ENCODE measurements at places on chromosomes 1 and 21. TPM values are rescaled to one million over a fixed set of nuclear protein-coding genes. Genes with fewer than 3 reads are reported as not detected.

- DNase-seq = no peak
Measured at GRCh38 chr21:28663754-28664153, 328.9 kb downstream of the LTN1 start.

DNA sequence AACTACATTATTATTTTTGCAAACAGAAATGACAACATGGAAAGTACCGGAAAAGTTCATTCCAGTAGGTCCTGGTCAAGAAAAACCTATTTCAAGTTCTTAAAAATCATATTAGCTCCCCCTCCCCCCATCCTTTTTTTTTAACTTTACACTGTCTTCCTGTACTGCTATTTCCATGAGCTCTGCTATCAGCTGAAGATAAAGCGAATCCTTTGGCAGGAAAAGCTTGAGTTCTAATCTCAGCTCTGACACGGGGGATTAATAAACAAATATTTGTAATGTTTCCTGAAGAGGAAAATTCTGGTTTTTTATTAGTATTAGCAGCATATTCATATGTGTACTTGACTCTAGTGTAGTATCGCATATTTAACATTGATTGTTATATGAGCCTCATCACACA, 190.7 kb upstream of the ESRRG start:
- no peak for DNase-seq

DNA sequence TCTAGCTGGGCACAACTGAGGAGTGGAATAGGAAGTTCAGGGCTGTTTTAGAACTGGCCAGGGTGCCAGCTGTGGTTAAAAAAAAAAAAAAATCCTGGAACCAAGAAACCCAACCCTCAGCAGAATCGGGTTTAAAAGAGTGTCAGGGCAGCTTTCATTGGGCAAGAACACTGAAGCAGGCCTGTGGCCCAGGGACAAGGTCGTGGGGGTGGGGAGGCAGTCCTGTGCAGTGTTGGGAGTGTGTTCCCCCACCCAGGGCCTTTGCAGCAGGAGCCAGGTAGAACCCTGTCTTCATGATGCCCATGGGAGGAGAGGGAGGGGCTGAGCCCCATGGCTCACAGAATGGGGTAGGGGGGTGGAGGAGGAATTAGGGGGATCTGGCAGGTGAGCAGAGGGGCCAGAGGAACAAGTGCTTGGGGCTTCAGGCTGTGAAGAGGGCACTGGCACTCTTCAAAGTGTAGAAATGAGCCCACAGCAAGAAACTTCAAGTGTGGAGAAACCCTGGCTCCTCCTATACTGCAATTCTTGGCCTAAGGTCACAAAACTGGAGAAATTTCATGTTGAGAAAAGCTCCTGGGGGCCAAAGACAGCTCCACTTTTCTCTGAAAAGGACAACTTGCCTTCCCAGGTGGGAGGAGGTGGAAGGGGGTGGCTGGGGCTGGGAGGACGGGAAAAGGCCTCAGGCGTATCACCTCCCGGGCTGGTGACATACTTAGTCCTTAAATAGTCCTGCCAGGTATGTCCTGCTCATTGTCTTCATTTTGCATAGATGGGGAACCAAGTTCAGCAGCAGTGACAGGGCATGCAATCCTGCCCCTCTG, 39.3 kb downstream of the KIAA1614 start:
- no peak for DNase-seq

GRCh38 chr1:18176619-18177018, 69.0 kb downstream of the IGSF21 start:
- DNase-seq = no peak

GRCh38 chr1:147902253-147902845, at the start of gene GJA8:
GJA8 (plus strand) TSS chr1:147902795; CDS start chr1:147907956, 5,161 bp downstream.
- DNase-seq = no peak

GRCh38 chr21:29215709-29216108, 83.0 kb upstream of the BACH1 start:
- no peak for DNase-seq

DNA sequence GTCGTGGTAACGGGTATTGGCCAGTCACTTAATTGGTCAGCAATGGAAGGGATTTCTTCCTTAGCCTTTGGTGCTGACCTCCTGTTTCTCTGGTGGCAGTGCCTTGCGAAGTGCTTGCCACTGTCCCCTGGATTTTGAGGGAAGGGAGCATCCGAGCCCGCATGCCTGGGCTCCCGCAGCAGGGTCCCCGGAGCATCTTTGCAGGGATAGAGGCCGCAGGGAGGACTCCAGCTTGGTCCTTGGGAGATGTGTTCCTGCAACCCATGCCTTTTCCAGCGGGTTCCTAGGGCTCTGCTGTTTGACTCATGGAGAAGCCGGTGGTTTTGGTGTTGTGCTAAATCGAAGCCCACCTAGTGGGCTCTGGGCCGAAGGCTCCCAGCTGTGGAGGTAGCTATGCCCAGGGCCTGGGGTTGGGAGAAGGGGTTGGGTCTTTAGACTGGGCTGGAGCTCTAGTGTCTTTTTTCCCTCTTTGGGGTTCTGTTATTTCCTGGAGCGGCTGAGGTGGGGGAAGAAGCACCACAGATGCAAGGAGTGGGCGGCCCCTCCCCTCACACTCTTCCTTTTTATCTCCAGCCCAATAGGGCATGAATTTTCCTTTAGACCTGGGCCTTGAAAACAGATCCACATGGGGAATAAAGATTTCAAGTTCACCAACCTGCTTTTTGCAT, 39.0 kb downstream of the PIK3CD start:
- no peak for DNase-seq

GRCh38 chr1:51928896-51929295, 50.4 kb upstream of the NRDC start:
- no peak for DNase-seq

DNA sequence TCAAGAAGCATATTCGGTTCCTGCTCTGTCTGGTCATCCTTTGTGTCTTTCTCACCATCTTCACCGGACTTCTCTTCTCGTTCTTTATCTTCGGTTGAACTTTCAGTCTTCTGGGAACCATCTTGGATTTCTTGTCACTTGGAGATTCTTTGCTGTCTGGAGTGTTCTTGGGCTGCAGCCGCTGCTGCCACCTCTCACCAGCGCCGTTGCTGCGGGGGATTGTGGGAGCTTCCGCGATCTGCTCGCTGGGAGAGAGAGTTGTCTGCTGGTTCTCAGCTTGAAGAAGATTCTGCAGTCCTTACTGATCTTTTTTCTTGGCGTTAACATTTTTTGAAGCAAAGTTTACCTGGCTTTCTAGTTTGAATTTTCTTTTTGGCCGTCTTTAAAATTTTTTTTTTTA, 1165.2 kb upstream of the PRMT6 start:
- no peak for DNase-seq

GRCh38 chr1:16019644-16020277, 1.9 kb upstream of the HSPB7 start:
- DNase-seq = peak; percentile 95

GRCh38 chr1:39214714-39214997, 10.2 kb downstream of the MACF1 start:
- DNase-seq = no peak

DNA sequence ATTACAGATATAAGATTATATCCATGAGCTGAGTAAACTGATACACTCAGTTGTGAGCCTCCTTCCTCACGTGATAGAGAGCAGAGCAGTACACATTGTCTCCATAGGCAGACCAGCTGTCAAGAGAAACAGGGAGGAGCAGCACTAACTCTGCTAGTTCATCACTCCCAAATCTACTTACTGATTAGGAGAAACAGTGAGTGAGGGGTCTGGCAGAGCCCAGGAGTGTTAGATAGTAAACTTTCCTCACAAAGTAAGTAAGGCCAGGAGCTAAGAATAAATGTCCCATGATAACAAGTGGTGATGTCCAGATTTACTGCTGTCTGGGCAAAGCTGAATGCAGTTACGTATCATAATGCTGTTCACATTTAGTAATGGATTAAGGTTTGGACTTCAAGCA, 168.6 kb upstream of the KCNK2 start:
- no peak for DNase-seq

DNA sequence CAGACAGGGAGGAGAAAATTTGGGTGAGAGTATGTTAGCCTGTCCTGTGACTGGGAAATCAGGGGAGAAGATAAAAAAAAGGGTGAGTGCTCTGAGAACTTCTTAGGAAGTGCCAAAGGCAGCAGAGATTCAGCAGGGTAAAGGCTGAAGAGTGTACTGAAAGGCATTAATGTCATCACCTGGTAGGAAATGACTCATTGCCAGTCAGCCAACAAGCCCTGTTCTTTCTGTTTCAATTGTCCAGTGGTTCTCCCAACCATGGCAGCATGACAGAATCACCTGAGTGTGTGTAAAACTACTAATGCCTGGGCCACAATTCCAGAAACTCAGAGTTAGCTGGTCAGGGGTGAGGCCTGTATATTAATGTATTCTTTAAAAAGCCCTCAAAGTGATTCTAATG, 83.5 kb downstream of the INTS7 start:
- no peak for DNase-seq

DNA sequence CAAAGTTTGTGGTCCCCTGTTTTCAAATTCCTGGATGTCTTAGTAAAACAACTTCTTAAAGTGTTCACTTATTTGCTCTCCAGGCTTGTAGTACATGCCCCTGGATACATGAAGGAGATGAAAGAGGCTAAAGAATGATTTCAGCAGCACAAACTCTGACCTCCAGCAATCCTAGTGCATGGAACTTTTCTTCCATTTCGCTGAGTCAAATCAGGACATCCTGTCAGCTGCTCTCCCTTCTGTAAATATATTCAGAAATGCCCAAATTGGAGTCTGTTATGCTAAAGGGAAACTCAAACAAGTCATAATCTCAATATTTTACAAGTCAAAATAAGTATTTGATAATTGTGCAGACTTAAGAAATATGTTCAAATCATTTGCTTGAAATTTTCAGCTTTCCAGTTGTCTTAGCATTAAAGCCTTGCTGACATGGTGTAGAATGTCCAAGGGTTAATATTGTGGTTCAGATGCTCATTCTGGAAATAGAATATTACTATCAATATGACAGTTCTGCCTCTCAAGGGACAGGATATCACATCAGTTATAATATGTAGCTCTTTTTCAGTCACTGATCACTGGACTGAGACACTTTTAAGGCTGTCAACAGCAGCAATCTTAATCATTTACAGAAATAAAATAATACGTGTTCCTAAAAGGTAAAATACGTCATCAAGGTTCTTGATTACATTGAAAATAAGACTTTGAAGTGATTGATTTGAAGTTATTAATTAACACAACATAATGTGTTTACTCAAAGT, 1157.3 kb downstream of the PLA2G4A start:
- no peak for DNase-seq

- DNase-seq = no peak
Measured at GRCh38 chr1:147904726-147905125, 2.1 kb downstream of the GJA8 start.

DNA sequence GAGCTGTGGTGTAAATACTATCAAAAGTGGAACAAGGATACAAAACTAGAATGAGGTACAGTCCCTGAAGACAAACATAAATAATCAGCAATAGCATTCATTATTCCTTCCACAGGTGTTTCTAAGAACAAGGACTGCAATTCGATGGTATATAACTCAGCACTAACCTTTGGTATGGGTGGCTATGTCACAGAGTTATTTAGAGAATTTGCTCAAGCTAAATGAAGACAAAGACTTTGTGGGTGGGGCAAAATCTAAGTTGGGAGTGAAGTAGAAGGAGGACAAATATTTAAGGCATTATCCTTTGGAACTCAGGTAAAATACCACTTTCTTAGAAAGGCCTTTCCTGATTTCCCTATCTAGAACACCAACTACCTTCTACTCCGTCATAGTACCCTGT, 51.5 kb upstream of the CNN3 start:
- no peak for DNase-seq

- no peak for DNase-seq
Measured at GRCh38 chr1:70153739-70154138, 51.6 kb downstream of the LRRC40 start.

DNA sequence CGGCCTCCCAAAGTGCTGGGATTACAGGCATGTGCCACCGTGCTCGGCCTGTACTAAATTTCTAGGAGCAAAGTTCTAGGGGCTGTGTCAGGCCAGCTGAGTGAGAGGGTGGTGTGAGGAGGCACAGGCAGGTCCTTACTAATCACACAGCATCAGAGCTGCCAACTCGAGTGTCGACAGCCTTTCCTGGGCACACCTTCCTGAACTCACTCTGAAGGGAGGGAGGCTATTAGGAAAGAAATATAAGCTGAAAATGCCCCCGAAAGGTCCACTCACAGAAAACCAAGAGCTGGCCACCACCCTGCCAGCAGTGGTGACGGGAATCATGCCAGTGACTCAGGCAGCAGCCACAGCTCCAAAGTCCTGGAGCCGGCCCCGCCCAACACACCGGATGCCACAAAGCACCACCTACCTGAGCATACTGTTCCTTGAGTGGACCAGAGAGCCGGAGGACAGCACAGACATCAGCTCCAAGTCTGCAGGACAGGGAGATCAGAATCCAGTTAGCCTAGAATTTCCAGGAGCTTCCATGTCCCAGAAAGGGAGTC, 4.5 kb downstream of the PMVK start:
- DNase-seq = no peak

- DNase-seq = no peak
Measured at GRCh38 chr1:85320371-85321131, 44.1 kb upstream of the BCL10 start.

- DNase-seq = no peak
Measured at GRCh38 chr1:148372731-148373130, 110.4 kb downstream of the PPIAL4G start.

DNA sequence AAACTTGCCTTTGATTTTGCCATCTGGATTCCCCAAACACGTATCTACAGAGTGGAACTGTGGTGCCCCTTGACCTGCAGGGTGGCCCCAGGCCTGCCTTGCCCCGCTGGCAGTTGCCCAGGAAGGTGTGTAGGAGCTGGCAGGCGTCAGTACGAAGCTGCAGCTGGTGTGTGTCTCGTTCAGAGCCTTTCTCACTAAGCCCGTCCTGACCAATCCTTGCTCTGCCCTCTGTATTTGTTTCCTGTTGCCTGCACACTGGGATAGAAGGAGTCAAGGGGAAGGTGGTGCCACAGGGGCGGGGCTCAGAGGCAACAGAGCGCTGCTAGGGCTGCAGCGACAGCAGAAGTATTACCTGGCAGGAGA, 5.2 kb upstream of the VSIG8 start:
- DNase-seq = no peak

GRCh38 chr21:35178098-35178497, 129.0 kb upstream of the RUNX1 start:
- DNase-seq = no peak

DNA sequence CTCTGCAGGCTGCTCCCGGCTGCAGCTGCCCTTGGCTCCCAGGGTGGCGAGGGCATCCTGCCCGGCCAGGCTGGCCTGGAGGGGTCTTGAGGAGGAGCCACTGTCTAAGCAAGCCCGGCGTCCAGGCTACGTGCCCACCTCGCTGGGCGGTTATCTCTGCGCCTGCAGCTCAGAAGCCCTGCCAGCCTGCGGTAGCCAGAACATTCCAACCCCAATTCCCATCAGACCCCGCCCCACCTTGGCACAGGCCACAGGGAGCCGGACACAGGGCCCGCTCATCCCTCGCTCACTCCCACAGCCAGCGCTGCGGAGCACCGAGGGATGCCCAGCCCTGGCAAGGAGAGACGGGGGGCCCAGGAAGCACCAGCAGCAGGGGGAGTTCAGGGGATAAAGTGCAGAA, 53.9 kb downstream of the MEGF6 start:
- DNase-seq = no peak

GRCh38 chr1:167599957-167600581, 30.0 kb upstream of the RCSD1 start:
- DNase-seq = peak; percentile 59

GRCh38 chr1:241269116-241269515, 87.9 kb downstream of the RGS7 start:
- no peak for DNase-seq

WDR64 gene
- not detected for total RNA-seq

ACTN2 gene
- 4,645 TPM for total RNA-seq

IGSF3 gene
- total RNA-seq = 0.40 TPM

TMEM52 gene
- 107 TPM for total RNA-seq

AGO4 gene
- 15.8 TPM for total RNA-seq

TTC39A gene
- total RNA-seq = 12.4 TPM

SFN gene
- 0.43 TPM for total RNA-seq

CDA gene
- 1.0 TPM for total RNA-seq
